Hepatocyte (in vitro differentiated cells): ENCODE measurements at places on chromosomes 2 and 18. TPM values are rescaled to one million over a fixed set of nuclear protein-coding genes. Genes with fewer than 3 reads are reported as not detected.

REG3G gene
- 0.30 TPM in 1 of 2 replicates, not detected in the other for total RNA-seq

GYPC gene
- 35.0 and 46.9 TPM in 2 replicates for total RNA-seq

CCDC85A gene
- total RNA-seq: 2.5 and 3.0 TPM in 2 replicates

SERPINB3 gene
- total RNA-seq: 0.17 TPM in 1 of 2 replicates, not detected in the other

SLC19A3 gene
- 19.7 and 21.8 TPM in 2 replicates for total RNA-seq

TRMT61B gene
- 11.2 and 15.2 TPM in 2 replicates for total RNA-seq

GKN1 gene
- 0.53 TPM in 1 of 2 replicates, not detected in the other for total RNA-seq

KLHL29 gene
- total RNA-seq: 3.6 and 3.8 TPM in 2 replicates

MEIS1 gene
- 32.8 and 35.5 TPM in 2 replicates for total RNA-seq

ZBTB14 gene
- 10.6 and 10.9 TPM in 2 replicates for total RNA-seq

NFU1 gene
- total RNA-seq: 38.2 and 50.6 TPM in 2 replicates

MTA3 gene
- 34.6 and 38.7 TPM in 2 replicates for total RNA-seq

NRP2 gene
- 60.2 and 79.2 TPM in 2 replicates for total RNA-seq

HIBCH gene
- total RNA-seq: 30.9 and 34.6 TPM in 2 replicates

IL18R1 gene
- 19.3 and 25.5 TPM in 2 replicates for total RNA-seq

IL36B gene
- total RNA-seq: not detected in 2 replicates

LOXHD1 gene
- total RNA-seq: not detected in 2 replicates

AMER3 gene
- 1.00 and 1.4 TPM in 2 replicates for total RNA-seq

EMX1 gene
- total RNA-seq: 0.12 and 1.2 TPM in 2 replicates

SERPINB13 gene
- total RNA-seq: not detected in 2 replicates

ASB18 gene
- not detected in 2 replicates for total RNA-seq

LHCGR gene
- total RNA-seq: not detected in 2 replicates

MAP4K4 gene
- total RNA-seq: 75.5 and 84.4 TPM in 2 replicates

KCNS3 gene
- 4.8 and 5.1 TPM in 2 replicates for total RNA-seq

CDKL4 gene
- 0.10 and 1.8 TPM in 2 replicates for total RNA-seq
